ENCODE measurements at places on chromosomes 4 and X.

DNA sequence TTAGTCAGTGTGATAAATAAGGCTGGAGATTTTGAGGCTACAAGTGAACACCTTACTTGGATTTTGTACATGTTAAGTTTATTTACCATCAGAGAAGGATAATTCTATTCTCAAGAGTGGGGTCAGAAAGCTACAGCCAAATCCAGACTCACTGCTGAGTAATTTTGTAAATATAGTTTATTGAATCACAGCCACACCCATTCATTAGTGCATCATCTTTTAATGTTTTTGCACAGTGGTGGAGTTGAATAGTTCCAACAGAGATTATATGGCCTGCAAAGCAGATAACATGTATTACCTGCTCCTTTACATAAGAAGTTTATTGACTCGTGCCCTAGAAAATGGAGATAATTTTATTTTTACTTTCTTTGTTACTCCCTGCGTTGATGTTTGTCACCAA, 60.4 kb downstream of the PCDH18 start:
- DNase-seq: no peak

- no peak for DNase-seq
These were observed 121.0 kb upstream of the DIAPH2 start for GRCh38 chrX:96563646-96564045.

GRCh38 chr4:10095296-10095991, 21.2 kb downstream of the WDR1 start:
- DNase-seq: no peak

- DNase-seq: no peak
These were observed 69.9 kb upstream of the FBXW7 start for GRCh38 chr4:152605641-152606335.

GRCh38 chrX:43224496-43224895, 431.6 kb upstream of the MAOA start:
- no peak for DNase-seq

- DNase-seq: no peak
These were observed 66.8 kb upstream of the NKX1-1 start for GRCh38 chr4:1472911-1473518.

GRCh38 chr4:4693755-4694295, 152.0 kb upstream of the STX18 start:
- DNase-seq: no peak

DNA sequence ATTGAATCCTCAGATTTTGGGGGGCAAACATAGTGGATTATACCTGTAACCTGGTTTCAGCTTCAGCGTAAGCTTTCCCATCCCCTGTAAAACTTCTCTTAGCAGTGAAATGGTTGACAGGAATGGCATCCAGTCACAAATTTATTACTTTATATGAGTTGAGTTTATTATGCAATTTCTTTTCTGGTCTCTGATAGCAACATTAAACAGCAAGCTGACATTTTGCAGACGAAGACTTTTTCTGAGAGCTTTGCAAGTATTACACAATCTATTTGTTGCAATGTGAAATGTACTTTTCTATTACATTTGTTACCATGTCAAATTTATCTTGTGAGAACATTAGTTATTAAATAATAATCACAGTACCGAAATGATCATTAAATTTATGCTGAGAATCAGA, 60.6 kb downstream of the GSPT2 start:
- DNase-seq: no peak

DNA sequence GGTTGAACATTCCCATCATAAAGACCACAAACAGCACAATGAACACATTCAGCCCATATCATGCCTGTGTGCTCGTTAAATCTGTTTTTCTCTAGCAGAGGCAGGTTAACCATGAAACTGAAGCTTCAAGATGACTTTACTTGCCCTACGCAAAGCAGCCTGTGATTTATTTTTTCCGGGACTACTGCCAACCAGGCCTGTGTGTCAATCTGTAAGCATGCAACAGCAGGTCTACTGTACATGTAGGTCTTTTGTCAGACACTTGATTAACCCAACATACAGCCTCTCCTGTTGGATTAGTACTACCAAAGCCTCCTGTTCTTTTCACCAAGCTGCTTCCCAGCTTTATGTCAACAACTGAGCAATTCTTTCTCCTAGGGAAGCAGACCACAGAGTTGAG, 85.5 kb upstream of the ACSL1 start:
- no peak for DNase-seq

DNA sequence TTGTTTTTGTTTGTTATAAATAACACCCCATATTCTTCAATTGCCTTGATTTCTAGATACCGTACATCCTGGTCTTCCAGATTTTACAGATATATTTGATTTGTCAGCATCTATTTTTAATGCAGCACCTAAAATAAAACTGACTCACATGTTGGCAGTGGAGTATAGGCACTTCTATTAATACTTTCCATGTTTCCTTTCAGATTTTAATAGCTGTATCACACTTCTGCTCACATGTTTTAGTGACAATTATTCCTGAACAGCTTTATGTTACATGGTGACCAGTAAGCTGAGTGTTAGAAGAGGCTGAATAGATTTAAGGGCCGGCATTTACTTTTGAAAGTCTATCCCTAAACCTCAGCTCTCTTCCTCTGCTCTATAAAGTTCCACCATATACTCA, 46.1 kb downstream of the C4orf46 start:
- DNase-seq: no peak

DNA sequence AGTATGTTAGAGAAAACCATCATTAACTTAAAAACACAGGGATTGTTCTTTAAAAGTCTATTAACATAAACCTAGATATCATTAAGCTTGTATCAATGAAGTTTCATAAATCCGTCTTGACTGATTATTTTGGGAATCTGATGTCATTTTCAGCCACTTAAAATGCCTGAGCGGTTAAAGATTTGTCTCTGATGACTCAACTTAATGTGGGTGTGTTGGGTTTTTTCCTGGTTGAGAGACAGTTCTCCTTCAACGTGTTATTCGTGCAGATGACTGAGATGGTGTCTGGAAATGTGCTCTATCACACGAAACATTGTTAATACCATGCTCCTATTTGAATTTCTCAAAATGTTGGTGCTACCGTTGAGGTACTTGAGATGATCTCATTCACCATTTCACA, 227.3 kb upstream of the TENM3 start:
- no peak for DNase-seq

GRCh38 chr4:147480891-147481576, at the start of gene EDNRA:
TSS of gene EDNRA (plus strand) at chr4:147481097. CDS start at chr4:147485682, 4,585 bp downstream.
- DNase-seq: peak; percentile 9

DNA sequence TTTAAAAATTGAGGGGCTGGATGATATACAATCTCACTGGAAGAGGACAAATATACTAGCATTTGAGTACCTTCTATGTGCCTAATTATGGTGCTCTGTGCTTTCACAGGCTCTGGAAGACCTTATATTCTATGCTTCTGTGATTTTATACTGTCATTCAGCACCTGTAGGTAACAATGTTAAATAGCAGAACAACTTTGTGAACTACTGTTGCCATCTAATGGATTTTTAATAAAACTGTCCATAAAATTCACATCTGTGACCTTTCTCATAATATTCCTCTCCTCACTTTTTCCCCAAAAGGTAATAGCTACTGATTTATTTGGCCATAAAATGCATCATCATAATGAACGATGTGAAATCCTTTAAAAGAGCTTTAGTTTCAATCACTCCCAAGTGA, 21.9 kb downstream of the POU3F4 start:
- DNase-seq: no peak

DNA sequence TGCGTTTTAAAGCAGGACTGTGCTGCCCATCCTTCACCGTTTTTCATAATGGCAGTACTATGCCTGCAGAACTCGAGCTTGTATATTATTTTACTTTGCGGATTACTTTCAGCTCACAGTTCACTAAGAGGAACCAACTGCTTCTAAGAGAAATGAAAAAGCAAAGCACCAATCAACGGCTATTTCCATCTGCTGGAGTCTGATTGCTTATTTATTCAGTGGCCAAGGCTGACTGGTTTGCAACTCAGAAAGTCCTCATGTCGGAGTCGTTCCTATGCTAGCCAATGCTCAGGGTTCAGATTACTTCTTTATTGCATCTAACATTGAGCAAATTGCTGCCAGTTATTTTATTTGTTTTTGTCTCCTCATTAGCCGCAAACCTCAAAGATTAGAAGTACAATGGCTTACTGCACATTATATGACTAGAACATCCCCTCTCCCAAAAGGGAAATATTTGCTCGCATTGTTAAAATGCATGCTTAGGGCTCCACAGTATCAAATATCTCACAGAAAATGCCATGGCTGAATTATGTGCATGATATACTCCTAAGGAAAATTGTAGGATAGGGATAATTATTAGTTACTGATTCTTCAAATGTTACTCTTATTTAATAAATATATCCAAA, 1628.2 kb upstream of the ADGRL3 start:
- no peak for DNase-seq

DNA sequence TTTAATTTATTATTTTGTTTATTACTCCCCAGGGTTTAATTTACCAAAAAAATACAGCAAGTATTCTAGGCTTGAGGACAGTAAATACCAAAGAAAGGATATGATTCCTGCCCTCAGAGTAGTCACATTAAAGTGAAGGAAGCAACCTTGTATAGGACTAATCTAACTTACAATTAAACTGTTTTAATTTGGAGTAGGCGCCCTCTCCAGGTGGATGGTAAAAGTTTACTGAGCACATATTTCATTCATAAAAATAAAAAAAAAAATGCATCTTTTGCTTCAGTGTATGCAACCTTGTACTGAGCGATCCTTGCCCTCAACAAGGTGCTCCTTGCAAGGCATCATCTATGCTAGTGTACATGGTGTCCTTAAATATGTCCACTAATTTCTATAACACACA, 72.0 kb upstream of the MAGEB16 start:
- DNase-seq: no peak

GRCh38 chr4:1610791-1611500, 73.2 kb downstream of the FAM53A start:
- no peak for DNase-seq

- DNase-seq: no peak
These were observed 100.2 kb upstream of the MSX1 start for GRCh38 chr4:4759232-4759631.

DNA sequence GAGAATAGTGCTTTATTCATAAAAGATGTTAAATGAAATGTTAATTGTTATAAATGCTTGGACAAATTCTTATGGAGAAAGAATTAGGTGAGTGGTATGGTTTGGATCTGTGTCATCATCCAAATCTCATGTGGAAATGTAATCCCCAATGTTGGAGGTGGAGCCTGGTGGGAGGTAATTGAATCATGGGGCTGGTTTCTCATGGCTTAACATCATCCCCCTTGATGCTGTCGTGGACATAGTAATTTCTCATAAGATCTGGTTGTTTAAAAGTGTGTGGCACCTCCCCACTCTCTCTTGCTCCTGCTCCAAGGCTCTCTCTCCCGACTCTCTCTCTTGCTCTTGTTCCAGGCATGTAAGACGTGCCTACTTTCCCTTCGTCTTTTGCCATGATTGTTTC, 22.5 kb downstream of the GYPE start:
- no peak for DNase-seq

GRCh38 chr4:10619220-10619619, 65.3 kb downstream of the CLNK start:
- no peak for DNase-seq

DNA sequence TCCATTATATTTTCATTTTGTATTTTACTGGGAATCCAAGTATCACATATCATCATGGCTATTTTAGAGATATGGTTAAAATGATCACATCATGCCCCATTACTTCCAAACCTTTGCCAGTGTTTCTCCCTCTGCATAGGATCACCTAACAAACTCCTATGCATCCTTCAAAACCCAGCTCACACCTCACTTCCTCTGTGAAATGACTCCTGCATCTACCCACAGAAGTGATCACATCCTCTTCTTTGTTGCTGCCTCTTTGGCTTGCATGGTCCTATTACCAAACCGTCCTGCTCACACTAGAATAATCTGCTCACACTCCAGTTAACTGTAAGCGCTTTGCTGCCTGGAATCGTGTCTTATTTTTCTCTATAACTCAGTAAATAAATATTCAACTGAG, 74.7 kb upstream of the C4orf50 start:
- no peak for DNase-seq

- no peak for DNase-seq
These were observed 963 bp upstream of the USO1 start for GRCh38 chr4:75723163-75724065.

GRCh38 chr4:9969526-9970398, 51.5 kb downstream of the SLC2A9 start:
- no peak for DNase-seq

GRCh38 chrX:15050395-15050794, 177.2 kb downstream of the MOSPD2 start:
- DNase-seq: no peak

DNA sequence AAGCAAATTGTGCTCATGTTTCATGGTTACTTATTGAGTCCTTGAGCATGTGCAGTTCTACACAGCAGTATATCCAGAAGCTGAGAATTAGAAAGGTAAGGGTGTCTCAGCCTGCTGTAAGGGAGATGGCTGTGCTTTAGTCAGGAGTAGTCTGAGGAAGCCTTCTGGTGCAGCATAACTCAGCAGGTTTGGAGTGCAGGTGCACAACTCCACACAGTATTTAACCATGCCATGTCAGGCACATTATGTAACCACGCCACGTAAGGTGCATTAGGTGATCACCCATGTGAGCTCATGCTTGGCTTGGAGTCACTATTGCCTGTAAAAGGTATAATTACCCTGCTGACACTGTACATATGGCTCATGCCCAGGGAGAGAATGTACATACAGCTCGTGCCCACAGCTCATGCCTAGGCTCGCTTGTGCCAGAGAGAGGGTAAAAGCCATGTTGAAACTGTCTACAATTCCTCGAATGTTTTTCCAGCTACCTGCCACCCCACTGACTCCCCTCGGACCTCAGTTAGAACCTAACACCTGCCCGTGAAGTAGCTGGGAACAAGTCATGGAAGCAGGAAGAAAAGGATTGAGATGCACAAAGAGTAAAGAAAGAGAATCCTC, 37.8 kb downstream of the UCHL1 start:
- DNase-seq: no peak

DNA sequence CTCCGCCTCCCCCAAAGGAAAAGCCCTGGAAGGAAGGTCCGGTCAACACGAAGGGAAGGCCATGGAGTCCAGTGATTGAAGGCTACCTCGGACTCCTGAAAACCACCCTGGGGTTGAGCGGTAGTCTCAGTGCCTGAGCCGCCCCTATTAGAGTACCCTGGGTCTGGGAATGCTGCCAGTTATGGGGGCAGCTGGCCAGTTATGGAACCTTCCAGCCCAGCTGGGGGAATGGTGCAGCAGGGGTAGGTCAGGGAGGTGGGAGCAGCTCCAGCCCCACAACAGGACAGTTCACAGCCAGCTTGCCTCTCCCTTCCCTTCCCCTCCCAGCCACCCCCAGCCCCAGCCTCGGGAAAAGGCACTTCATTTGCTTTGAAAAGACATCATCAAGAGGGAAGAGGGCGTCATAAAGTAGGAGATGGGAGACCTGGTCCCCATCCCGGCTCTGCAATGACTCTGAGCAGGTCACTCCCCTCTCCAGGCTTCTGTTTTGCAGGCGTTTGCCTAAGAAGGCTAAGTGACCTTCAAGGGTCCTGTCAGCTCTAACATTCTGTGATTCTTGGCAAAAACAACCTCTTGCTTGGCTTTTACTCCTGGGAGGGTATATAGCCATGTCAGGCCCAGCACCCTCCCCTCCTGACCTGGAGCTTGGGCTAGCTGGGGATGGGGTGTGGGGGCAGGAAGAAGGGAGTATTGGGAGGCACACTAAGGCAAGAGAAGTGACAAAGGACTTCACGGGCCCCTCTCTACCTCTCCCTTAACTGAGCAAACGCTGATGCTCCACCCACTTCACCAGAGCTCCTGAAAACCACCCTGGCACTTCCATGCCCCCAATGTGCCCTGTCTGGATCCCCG, 8.0 kb downstream of the APLN start:
- no peak for DNase-seq

All from GM06990 (cell line).